Sigmoid colon (tissue), 7 donors: ENCODE measurements at places on chromosomes 1 and 21. TPM values are rescaled to one million over a fixed set of nuclear protein-coding genes. Genes with fewer than 3 reads are reported as not detected.
A peak's percentile ranks its signal among the peaks of the same experiment; 100 is the strongest.

The PLEKHA6 gene
- 9.6 TPM for total RNA-seq

The CEP85 gene
- 5.4 TPM for total RNA-seq

The RABIF gene
- total RNA-seq, result 3.6 TPM

- DNase-seq, result peak; percentile 86
- peak overlapping the region; percentile 56 for H3K27ac ChIP-seq
- peaks cover 21% of the 10 kb centered on the region for H3K36me3 ChIP-seq
- no peak overlapping the region for H3K4me3 ChIP-seq
- H3K4me1 ChIP-seq, result peaks cover 48% of the 10 kb centered on the region
Observed at GRCh38 chr1:45014321-45015028, 2.4 kb downstream of the UROD start.

GRCh38 chr1:205744403-205744802 is 5.6 kb downstream of the NUCKS1 start:
- no peak overlapping the region for H3K27ac ChIP-seq
- no peak overlapping the region for H3K4me3 ChIP-seq
- no peaks in the 10 kb centered on the region for H3K27me3 ChIP-seq
- no peaks in the 10 kb centered on the region for H3K36me3 ChIP-seq

DNA sequence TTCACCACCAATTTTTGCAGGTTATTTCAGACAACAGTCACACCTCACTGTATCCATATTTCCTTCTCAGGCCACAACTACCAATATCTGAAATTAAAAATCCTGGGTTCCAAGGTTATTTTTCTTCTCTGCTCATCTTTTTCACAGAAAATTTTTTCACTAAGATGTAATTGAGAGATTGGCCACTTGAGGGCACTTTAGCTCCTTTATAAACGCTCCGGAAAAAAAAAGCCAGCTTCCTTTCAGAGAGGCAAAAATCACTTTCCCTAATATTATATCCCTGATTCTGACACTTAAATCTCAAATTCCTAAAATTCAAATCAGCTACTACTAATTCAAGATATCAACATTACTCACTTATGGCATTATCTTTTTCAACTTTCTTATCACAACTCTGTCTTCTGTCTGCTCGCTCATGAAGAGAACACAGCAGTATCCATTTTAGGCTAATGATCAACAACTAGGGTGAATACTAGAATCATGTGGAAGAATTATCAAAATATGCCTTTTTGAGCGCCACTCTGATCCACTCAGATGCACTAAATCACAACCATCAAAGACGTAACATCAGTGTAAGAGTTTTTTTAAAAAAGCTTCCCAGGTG is 101.4 kb upstream of the RGS1 start:
- peaks cover 15% of the 10 kb centered on the region for H3K4me1 ChIP-seq
- no peak for DNase-seq
- no peak overlapping the region for H3K27ac ChIP-seq
- no peaks in the 10 kb centered on the region for H3K27me3 ChIP-seq
- H3K36me3 ChIP-seq, result no peaks in the 10 kb centered on the region

GRCh38 chr1:9084906-9085305 is 15.5 kb upstream of the SLC2A5 start:
- H3K4me1 ChIP-seq, result peaks cover 17% of the 10 kb centered on the region
- H3K27me3 ChIP-seq, result no peaks in the 10 kb centered on the region
- H3K4me3 ChIP-seq, result no peak overlapping the region
- H3K27ac ChIP-seq, result peak overlapping the region; percentile 54
- DNase-seq, result peak; percentile 90

- no peaks in the 10 kb centered on the region for H3K4me1 ChIP-seq
- DNase-seq, result no peak
Observed at GRCh38 chr1:147630447-147630846, 39.9 kb downstream of the ACP6 start.

DNA sequence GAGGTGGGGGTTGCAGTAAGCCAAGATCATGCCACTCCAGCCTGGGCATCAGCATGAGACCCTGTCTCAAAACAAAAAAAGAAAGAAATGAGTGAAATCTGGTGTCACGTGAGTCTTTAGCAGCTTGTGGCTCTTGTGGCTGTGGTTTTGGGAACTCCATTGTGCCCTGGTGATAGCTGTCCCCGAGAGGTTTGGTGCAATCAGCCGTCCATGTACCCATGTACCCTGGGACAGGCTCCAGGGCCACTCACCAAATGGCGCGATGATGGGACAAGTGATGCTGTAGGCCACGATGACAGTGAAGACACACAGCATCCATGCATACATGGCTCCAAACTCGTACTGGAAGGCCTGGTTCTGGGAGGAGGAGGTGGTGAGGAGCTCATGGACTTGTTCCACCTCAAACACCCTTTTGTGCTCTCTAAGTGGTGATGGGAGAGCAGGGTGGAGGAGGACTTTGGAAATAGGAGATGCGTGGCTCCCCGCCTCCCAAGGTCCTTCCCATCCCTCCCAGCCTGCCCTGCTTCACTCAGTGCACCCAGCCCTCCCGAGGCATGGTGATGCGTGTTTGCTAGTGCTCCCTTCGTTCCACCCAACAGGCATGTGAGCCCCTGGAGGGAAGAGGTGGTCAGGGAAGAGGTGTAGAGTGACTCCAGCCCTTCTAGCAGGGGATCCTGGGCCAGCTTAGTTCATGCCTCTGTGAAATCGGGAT is 29.6 kb downstream of the TMEM63A start:
- no peaks in the 10 kb centered on the region for H3K27me3 ChIP-seq
- no peak overlapping the region for H3K4me3 ChIP-seq

The APOBEC4 gene
- total RNA-seq, result not detected

GRCh38 chr1:27406362-27406680 is 13.9 kb downstream of the GPR3 start:
- H3K36me3 ChIP-seq, result peaks cover 54% of the 10 kb centered on the region
- peak overlapping the region; percentile 79 for H3K27ac ChIP-seq
- no peak for DNase-seq
- no peaks in the 10 kb centered on the region for H3K27me3 ChIP-seq
- no peak overlapping the region for H3K4me3 ChIP-seq
- peaks cover 52% of the 10 kb centered on the region for H3K4me1 ChIP-seq

GRCh38 chr1:4617506-4617905 is 36.9 kb upstream of the AJAP1 start:
- H3K27me3 ChIP-seq, result no peaks in the 10 kb centered on the region
- no peak for DNase-seq
- H3K36me3 ChIP-seq, result no peaks in the 10 kb centered on the region
- H3K4me1 ChIP-seq, result no peaks in the 10 kb centered on the region
- no peak overlapping the region for H3K27ac ChIP-seq

The PM20D1 gene
- total RNA-seq, result not detected

GRCh38 chr1:61708953-61709907 is 15.7 kb downstream of the TM2D1 start:
- no peaks in the 10 kb centered on the region for H3K27me3 ChIP-seq
- H3K27ac ChIP-seq, result no peak overlapping the region
- no peak overlapping the region for H3K4me3 ChIP-seq
- H3K4me1 ChIP-seq, result no peaks in the 10 kb centered on the region

GRCh38 chr1:48595613-48596012 is 123.6 kb upstream of the SPATA6 start:
- no peak for DNase-seq
- no peaks in the 10 kb centered on the region for H3K27me3 ChIP-seq
- H3K4me3 ChIP-seq, result no peak overlapping the region
- no peaks in the 10 kb centered on the region for H3K36me3 ChIP-seq
- H3K27ac ChIP-seq, result peak overlapping the region; percentile 5
- peaks cover 17% of the 10 kb centered on the region for H3K4me1 ChIP-seq

The TUT4 gene
- 50.7 TPM for total RNA-seq

- no peaks in the 10 kb centered on the region for H3K4me1 ChIP-seq
- no peak for DNase-seq
- H3K36me3 ChIP-seq, result no peaks in the 10 kb centered on the region
- H3K27me3 ChIP-seq, result no peaks in the 10 kb centered on the region
- H3K4me3 ChIP-seq, result no peak overlapping the region
Observed at GRCh38 chr1:86176226-86176625, 19.7 kb upstream of the COL24A1 start.

GRCh38 chr21:34148419-34148804 is 75.0 kb downstream of the MRPS6 start:
- H3K27ac ChIP-seq, result no peak overlapping the region
- H3K4me1 ChIP-seq, result peaks cover 33% of the 10 kb centered on the region
- no peaks in the 10 kb centered on the region for H3K36me3 ChIP-seq
- H3K4me3 ChIP-seq, result no peak overlapping the region
- peak; percentile 10 for DNase-seq

DNA sequence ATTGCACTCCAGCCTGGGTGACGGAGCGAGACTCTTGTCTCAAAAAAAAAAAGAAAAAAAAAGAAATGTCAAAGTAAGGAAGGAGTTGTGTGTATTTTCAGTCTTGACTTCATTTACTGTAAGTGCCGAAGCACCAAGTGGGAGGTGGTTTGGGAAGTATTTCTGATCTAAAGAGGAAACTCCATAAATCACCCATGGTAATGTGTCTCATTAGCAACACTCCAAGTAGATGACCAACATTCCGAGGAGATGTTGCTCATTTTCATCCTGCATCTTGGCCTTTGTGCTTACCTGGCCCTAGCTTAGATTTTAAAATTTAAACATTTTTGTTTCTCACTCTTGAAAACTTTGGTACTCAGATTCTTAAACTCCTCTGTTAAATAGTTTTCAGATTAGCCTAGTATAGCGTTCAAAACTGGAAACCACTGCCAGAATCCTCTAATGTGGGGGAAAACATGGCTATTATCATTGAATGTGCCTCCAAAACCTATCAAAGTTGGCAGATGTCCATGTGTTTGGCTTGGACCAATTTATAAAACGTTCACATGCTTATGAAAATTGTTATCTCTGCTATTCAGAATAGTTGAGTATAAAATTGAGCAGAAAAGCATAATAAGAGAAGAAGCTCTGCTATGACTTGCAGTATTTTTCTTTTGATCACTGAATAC is 110.4 kb downstream of the NFIA start:
- no peaks in the 10 kb centered on the region for H3K27me3 ChIP-seq
- no peak overlapping the region for H3K27ac ChIP-seq
- peaks cover 31% of the 10 kb centered on the region for H3K4me1 ChIP-seq
- no peak for DNase-seq
- H3K36me3 ChIP-seq, result no peaks in the 10 kb centered on the region
- H3K4me3 ChIP-seq, result no peak overlapping the region

DNA sequence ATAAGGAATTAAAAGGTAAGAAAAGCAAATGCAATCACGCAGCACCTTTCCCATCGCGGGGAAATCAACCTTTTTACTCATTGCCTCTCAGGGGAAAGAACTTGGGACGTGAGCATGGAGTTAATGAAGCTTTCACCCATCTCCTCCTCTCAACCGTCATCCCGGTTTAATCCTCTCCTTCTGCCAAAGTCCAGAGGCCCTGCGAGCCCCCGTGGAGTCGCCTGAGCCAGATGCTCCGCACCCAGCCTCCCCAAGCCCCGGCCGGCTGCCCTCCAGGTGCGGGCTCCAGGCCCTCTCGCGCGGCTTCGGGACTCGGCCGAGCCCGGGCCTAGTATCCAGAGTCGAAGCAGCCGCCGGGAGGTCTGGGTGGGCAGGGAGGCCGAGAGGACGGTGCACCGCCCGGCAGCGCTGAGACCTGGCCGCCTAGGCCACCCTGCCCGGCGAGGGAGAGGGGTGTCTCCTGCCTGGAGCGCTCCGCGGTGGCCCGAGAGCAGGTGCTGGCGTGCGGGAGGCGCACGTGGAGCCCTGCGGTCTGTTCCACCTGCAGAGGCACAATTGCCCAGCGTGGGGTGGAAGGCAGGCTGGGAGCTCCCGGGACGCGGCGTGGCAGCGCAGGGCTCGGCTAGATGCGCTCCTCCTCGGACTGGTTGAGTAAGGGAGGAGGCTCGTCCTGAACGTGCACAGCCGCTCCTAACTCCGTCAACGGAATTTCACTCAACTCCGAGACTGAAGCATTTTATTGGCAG is 218.5 kb downstream of the SDCCAG8 start:
- no peak overlapping the region for H3K27ac ChIP-seq
- no peaks in the 10 kb centered on the region for H3K27me3 ChIP-seq
- H3K36me3 ChIP-seq, result no peaks in the 10 kb centered on the region
- DNase-seq, result no peak
- H3K4me1 ChIP-seq, result peaks cover 26% of the 10 kb centered on the region
- no peak overlapping the region for H3K4me3 ChIP-seq

The MYOM3 gene
- not detected for total RNA-seq

The PADI2 gene
- total RNA-seq, result 1.1 TPM

DNA sequence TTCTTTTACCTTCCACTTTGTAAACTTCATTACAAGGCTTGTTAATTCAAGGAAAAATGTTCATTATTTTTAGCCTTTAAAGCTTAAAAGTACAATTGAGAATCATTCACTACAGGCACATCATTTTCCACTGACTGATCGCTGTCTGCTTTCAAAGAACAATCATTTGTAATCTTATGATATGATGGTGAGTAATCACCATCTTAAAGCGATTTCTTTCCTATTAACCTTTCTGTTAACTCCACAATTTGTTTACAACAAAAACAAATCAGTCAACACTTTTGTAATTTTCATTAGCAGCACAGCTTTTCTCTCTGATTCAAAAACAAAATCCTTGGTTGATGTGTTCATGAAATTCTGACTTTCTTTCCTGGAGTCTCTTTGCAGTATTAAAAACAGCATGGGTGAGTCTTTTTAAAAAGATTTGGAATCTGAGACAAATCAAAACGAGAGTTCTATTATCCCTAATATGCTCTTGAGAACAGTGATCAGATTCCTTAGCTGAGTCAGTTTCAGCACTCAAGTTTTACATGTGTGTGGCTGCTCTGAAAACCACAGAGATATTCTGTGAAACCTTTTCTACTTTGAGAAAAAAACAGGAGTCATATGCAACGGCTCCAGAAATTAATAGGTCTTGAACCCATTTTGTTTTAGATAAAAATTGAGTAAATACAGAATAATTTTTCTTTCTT is 145.8 kb upstream of the TMPRSS15 start:
- no peaks in the 10 kb centered on the region for H3K36me3 ChIP-seq
- no peak overlapping the region for H3K27ac ChIP-seq
- H3K27me3 ChIP-seq, result no peaks in the 10 kb centered on the region
- no peaks in the 10 kb centered on the region for H3K4me1 ChIP-seq
- no peak overlapping the region for H3K4me3 ChIP-seq

The RIMKLA gene
- total RNA-seq, result 11.4 TPM

DNA sequence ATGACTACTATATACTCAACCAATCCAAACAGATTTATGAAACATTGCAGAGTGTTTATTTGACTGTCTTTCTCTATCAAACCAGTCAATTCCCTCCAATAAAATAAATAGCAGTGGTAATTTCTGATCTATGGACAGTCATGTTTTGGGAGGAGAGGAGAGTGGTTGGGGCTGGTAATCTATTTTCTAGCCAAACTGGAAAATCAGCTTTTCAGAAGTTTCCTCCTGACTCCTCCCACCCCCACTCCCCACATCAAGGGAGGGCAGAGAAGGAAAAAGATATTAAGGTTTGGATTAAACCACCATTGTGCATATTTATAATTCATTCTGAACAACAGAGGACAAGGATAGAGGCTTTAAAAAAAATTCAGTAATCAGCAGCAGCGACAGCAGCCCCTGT is 69.4 kb upstream of the SOX13 start:
- H3K4me1 ChIP-seq, result no peaks in the 10 kb centered on the region
- no peak for DNase-seq
- H3K36me3 ChIP-seq, result no peaks in the 10 kb centered on the region
- no peaks in the 10 kb centered on the region for H3K27me3 ChIP-seq
- no peak overlapping the region for H3K4me3 ChIP-seq

DNA sequence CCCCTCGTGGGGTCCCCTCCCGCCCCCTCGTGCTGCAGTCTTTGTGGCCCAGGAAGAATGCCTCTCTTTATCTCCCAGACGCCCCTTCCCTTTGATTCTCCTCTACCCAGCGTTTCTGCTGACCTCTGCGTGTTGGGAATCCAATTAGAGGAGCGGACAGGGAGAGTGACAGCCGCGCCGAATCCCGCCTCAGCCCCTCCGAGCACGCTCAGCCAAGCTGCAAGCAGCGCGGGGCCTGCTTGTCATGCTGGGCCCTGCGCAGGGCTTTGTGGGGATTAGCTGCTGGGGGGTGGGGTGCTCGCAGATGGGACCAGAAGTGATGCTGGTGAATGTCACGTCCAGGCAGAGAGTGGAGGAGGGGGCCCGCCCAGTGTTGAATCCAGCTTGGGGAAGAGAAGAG is 91.1 kb downstream of the EPHB2 start:
- no peak overlapping the region for H3K27ac ChIP-seq
- no peak for DNase-seq
- no peak overlapping the region for H3K4me3 ChIP-seq
- H3K4me1 ChIP-seq, result no peaks in the 10 kb centered on the region
- no peaks in the 10 kb centered on the region for H3K27me3 ChIP-seq
